Neural progenitor cell (in vitro differentiated cells): ENCODE measurements at places on chromosomes 16 and 17.

GRCh38 chr17:42868338-42868737, 17.3 kb downstream of the AOC3 start:
- DNase-seq: no peak

DNA sequence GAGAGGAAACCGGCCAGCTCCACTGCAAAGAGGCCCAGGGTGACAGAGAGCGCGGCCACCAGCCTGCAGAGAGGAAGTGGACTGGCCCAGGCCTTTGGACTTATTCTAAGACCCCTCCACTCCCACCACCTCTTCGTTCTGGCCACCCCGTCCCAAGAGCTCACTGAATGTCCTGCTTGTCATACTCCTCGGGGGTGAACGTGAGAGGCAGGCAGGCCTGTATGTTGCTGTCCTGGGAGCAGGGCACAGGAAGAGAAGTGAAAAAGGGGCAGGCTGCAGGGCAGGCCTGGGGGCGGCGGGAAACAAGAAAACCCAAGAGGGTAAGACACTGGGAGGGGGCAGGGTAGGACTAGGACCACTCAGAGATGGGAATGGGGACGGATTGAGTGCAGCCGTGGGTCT, 384 bp downstream of the TMEM107 start:
- no peak for DNase-seq

DNA sequence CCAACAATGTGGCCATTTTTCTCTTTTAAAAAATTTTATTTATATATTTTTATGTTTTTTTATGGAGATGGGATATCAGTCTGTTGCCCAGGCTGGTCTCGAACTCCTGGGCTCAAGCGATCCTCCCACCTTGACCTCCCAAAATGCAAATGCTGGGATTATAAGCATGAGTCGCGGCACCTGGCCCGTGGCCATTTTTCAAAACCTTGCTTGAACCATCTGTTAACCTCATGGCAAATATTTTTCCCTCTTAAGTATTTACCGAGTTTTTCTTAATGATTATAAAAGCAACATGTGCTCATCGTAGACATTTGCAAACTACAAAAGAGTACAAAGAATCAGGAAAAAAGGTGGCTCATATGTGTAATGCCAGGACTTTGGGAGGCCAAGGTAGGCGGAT, 127.6 kb downstream of the ABCC6 start:
- DNase-seq: no peak

DNA sequence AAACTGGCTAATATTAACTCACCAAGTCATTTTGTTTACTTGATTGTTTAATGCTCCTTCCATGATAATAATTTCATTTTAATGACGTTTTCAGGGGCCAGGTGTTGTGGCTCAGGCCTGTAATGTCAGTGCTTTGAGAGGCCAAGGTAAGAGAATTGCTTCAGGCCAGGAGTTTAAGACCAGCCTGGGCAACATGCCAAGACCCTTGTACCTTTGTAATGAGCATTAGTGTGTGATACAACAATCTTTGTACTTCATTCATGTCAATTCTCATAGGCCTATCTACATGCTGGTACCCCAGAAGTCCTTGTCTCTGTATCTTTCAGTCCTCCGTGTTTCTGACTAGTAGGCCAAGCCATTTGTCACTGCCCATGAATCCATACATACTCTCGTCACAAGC, 296.9 kb downstream of the ZFHX3 start:
- no peak for DNase-seq

- no peak for DNase-seq
Measured at GRCh38 chr16:87288753-87289362, 28.3 kb downstream of the C16orf95 start.
